ENCODE measurements at places on chromosomes 11 and 22.

DNA sequence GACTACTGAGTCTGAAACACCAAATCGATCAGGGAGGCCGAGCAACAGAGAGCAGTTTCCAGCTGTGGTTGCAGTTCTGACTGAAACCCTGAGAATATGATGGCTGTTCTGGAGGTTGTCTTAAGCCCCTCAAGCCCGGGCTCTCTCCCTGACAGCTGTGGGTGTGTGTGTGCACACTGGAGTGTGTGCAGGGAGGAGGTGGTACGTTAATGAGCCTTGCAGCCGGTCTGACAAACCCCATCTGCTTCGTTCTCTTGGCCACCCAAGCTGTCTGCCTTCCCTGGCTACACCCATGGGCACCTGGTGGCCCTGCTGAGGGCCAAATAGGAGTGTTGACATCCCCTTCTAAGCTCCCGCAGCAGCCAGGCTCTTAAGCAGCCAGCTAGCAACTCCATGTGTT lies 189.8 kb downstream of the KIRREL3 start:
- DNase-seq: peak; percentile 59

DNA sequence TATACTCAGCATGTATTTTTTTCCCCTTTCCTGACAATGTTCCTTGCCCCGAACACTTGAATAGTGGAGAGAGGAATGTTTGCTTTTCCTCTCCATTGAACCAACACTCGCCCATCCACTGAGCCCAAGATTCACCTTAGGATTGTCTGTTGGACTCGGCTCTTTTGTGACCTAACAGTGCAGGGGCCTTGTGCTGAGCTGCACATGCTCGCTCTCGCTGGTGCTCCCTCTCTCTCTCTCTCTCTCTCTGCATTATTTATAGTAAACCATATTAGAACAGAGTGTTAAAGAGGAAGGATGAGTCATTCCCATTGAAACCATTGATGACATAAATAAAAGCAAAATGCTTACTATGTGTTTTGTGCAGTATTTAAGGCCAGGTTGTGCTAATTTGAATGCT lies 20.7 kb downstream of the ZBTB16 start:
- DNase-seq: no peak

- DNase-seq: no peak
Observed at GRCh38 chr11:134559602-134559962, 147.5 kb upstream of the B3GAT1 start.

DNA sequence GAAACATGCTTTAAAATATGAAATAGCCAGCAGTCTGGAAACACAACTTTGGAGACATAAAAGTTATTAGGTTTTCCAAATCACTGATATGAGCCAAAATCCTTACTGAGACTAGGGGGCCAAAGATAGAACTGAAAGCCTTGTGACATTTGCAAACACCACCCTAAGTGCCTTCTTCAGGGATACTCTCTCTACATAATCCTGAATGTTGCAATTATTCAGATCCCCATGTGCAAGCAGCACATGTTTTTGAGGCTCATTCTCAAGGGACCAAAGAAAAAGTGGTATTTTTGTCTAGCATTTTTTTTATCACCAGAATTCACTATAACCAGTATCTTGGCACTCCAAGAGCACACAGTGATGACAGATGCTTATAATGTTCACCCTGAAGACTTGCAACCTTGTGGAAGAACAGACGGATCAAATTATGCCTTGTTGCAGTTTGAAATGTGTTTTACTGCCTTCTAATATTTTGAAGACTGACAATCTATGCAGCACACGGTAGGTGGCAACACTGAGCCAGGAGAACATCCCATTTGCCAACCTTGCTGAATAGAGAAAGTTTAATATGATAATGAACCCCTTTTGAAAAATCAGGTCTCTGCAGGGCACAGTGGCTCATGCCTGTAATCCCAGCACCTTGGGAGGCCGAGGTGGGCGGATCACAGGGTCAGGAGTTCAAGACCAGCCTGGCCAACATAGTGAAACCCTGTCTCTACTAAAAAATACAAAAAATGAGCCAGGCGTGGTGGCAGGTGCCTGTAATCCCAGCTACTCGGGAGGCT lies 78.5 kb downstream of the PLEKHA7 start:
- peak; percentile 8 for DNase-seq

DNA sequence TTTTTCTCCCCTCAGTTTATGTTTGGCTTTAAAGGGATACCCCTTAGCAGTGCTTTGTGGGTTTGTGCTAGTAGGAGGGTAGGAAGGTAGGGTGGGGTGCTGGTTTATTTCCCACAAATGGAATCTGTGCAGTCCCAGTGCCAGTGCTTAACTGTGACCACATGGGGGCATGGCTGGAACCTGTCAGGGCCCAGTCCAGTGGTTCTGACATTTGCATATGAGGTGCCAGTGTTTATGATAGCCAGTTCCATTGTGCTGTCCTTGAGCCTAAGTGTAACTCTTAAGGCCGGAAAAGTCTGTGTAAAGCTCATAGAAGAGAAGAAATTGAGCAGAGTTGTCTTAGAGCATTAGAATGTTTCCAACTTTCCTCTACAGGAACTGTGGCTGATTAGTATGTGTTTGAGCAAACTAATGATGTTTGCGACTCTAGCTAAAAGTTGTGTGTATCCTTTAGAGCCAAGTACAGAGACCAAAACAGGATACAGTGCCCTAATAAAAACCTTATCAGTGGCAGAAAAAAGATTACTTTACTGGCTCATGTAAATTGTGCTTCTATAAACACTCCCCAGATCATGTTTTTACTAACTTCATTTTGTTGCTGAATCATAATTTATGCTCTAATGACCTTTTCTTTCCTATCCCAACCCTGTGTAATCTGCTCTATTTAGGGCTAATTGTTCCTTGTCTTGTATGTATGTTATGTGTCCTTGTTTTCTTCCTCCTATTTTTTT lies 38.1 kb downstream of the DIXDC1 start:
- no peak for DNase-seq

- no peak for DNase-seq
Observed at GRCh38 chr11:62546244-62546928, at the start of gene AHNAK. Gene AHNAK, minus strand, starts transcription at chr11:62546806. Its CDS starts 10,708 bp downstream, at chr11:62536098.

Data from NCI-H1694 (cell line).